ENCODE measurements at places on chromosomes 5 and 9.

DNA sequence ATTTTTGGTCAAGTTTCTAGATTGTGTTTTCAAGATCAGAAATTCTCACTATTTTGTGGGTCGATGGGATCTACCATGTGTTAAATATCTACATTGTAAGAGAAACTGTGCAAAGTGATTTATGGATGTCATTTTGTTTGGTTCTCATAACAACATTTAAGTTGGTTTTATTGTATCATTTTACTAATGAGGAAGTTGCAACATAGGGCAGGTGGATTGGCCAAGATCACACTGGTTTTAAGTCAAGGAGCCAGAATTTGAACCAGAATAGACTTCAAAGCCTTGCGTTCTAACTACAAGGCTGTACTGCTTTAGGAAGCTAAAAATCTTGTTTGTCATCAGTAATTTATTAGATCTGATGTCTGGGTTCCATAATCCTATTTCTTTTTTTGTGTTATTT, 23.4 kb downstream of the SH3TC2 start:
- no peak for DNase-seq

DNA sequence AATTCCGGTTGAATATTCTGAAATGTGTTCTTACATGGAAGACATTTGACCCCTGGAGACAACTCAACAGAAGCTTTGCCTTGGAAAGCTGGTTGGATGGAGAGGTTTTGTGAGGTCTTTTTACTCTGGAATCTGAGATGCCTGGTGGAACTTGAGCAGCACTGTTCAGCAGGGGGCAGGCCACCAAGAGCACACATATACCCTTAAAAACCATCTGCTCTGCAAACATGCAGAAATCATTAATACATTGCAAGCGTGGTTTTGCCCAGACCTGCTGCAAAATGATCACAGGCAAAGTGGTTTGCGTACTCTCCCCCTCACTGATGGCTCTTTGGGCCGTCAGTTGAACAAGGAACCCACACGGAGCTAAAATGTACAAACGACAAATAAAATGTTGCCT, 32.8 kb upstream of the DAP start:
- DNase-seq = no peak

- peak; percentile 33 for DNase-seq
Measured at GRCh38 chr5:40679913-40680681, at the start of gene PTGER4. PTGER4 (plus strand) TSS chr5:40679915; CDS start chr5:40680994, 1,079 bp downstream.

DNA sequence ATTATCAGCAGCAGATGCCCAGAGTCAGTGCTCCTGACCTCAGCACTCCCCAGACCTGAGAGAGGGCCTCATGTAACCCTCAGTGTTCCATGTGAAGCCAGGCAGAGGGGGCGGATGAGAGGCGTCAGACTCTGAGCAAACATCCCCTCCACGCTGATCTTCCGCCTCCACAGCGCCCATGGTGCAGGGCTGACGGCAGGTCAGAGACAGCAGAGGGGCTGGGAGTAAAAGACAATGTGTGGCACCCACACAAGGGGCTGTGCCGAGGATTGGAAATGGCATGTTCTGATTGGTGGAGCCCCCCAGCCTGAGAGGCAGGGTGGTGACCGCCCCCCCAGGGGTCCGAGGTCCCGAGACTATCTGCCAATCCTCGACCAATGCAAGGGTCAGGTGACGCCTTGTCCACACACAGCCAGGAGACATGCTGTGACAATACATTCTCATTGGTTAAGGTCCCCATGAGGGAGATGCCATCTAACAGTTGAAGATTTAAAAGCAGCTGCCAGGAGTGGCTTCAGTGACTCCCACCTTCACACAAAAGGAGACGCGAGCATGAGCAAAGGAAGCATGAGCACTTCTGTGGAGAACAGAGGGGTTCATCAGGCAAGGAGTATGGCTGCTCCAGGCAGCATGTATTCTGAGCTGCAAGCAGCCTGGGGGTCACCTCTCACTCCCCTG, 19.3 kb upstream of the SLC25A51 start:
- no peak for DNase-seq

- DNase-seq = no peak
Measured at GRCh38 chr9:33840381-33840780, 23.4 kb downstream of the UBE2R2 start.

DNA sequence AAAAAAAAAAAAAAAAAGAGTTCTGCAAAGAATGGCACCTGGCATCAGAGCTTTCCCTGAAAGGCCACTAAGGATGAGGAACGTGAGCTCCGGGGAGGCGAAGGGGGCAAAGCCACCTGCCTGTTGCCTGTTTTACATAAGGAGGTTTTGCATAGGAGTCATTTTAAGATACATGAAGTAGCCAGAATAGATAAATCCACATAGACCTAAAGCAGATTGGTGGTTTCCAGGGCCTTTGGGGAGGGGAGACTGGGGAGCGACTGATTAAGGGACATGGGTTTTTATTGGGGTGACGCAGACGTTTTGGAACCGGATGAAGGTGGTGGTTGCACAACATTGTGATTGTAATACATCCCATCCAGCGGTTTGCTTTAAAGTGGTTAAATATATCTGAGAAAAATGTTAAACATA, 7.1 kb downstream of the NEK6 start:
- no peak for DNase-seq
